CD8-positive, alpha-beta memory T cell (primary cell): ENCODE measurements at places on chromosomes 2 and 18. TPM values are rescaled to one million over a fixed set of nuclear protein-coding genes. Genes with fewer than 3 reads are reported as not detected.

Gene DUSP19
- polyA plus RNA-seq: 0.76 TPM

DNA sequence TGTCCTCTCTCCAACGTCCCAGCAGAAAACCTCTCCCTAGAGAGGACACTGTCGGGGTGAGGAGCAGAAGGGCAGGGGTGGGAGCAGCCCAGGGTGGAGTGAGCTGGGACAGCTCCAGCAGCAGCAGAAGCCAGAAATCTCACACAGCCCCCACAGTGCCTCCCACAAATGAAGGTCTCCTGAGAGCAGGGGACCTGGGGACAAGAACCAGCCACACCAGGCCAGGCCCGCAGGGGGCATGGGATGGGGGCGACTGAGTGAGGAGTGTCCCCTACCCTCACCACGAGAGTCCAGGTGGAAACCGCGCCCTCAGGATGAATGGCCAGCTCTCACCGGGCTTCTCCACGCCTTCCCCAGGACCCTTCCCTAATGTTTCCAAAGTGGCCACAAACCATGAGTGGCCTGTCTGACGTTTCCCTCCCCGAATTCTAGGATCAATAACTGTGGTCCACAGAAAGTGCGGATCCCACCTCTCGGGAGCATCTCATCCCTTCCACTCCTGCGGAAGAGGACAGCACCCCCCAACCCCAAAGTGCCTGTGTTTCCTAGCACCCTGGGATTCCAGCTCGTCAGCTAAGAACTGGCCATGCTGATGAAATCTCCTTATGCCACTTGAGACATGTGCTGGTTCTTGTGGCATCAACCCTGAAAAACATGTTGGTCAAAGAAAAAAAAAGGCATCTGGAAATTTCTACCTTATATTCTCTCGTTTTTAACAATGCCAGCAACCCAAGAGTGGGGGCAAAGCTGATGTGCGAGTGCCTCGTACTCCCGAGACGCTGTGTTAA is 121.1 kb downstream of the HDAC4 start:
- DNase-seq: no peak
- no peak overlapping the region for H3K4me3 ChIP-seq
- peaks cover 24% of the 10 kb centered on the region for H3K4me1 ChIP-seq
- H3K27me3 ChIP-seq: no peaks in the 10 kb centered on the region
- H3K27ac ChIP-seq: peak overlapping the region; percentile 16
- H3K36me3 ChIP-seq: no peaks in the 10 kb centered on the region

GRCh38 chr2:129877289-129877741 is 102.2 kb upstream of the RAB6C start:
- H3K4me1 ChIP-seq: peaks cover 14% of the 10 kb centered on the region
- H3K27ac ChIP-seq: peak overlapping the region; percentile 48
- H3K27me3 ChIP-seq: no peaks in the 10 kb centered on the region

DNA sequence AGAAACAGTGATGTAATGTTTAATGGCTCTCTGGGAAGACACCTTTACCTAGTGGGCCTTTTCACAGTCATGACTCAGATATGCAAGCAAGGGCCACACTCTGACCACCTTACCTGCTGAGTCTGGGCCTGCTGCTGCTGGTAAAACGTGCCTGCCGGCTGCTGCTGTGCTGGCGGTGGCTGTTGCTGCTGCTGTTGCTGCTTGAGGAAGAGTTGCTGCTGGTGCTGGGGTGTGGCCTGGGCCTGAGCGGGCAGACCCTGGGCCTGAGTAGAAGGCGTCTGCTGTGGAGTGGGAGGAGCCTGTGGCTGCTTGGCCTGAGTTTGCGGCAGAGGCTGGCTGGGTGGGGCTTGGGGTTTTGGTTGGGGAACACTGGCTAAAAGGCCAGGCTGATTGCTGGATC is 81.6 kb upstream of the NFU1 start:
- H3K4me3 ChIP-seq: no peak overlapping the region
- H3K36me3 ChIP-seq: peaks cover 75% of the 10 kb centered on the region
- no peak for DNase-seq
- H3K27me3 ChIP-seq: no peaks in the 10 kb centered on the region

DNA sequence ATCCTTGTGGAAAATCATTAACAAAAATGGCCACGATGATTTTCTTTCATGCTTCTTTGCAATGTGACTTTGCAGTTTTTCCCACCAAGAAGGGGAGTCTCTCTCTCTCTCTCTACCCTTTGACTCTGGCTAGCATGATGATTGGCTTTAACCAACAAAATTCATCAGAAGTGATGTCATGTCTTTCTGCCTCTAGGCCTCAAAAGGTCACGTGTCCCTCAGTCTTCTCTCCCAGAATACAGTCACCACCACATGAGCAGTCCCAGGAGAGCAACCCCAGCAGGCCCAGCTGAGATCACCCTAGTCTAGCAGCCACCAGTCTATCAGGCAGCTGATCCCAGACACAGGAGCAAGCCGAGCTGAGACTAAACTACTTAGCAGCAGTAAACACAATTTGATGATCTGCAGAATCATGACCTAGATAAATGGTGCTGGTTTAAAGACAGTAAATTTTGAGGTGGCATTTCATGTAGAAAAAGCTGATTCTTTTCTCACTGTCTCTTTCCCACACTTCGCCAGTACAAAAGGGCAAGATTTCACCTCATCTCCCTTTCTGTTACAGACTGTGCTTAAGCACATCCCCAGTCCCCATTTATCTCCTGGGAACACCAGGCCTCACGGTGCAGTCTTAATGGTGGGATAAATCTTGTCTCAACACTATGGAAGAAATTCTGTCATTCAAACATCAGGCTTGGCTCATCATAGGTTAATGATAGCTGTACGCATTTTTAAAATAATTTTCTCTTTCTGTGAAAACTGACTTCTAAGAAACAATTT is 132.7 kb downstream of the SCG2 start:
- no peaks in the 10 kb centered on the region for H3K27me3 ChIP-seq
- no peaks in the 10 kb centered on the region for H3K4me1 ChIP-seq

Gene TRIM54
- polyA plus RNA-seq: not detected

- H3K4me3 ChIP-seq: no peak overlapping the region
- H3K27ac ChIP-seq: peak overlapping the region; percentile 44
- H3K4me1 ChIP-seq: peaks cover 22% of the 10 kb centered on the region
- no peak for DNase-seq
- H3K36me3 ChIP-seq: peaks cover 5% of the 10 kb centered on the region
- no peaks in the 10 kb centered on the region for H3K27me3 ChIP-seq
Observed at GRCh38 chr2:27390822-27391679, 10.5 kb upstream of the ZNF513 start.

GRCh38 chr2:234873828-234874173 is 78.0 kb upstream of the SH3BP4 start:
- H3K4me1 ChIP-seq: no peaks in the 10 kb centered on the region
- no peak for DNase-seq
- H3K36me3 ChIP-seq: no peaks in the 10 kb centered on the region
- no peaks in the 10 kb centered on the region for H3K27me3 ChIP-seq
- no peak overlapping the region for H3K4me3 ChIP-seq

Gene EML6
- polyA plus RNA-seq: 0.05 TPM

- H3K4me1 ChIP-seq: no peaks in the 10 kb centered on the region
- no peak for DNase-seq
- H3K27me3 ChIP-seq: no peaks in the 10 kb centered on the region
Observed at GRCh38 chr2:21330786-21331391, 207.1 kb downstream of the TDRD15 start.

Gene TUBA3E
- not detected for polyA plus RNA-seq

- no peak for DNase-seq
- no peaks in the 10 kb centered on the region for H3K36me3 ChIP-seq
- H3K4me1 ChIP-seq: no peaks in the 10 kb centered on the region
- H3K27ac ChIP-seq: no peak overlapping the region
- H3K4me3 ChIP-seq: no peak overlapping the region
- peaks cover 4% of the 10 kb centered on the region for H3K27me3 ChIP-seq
Observed at GRCh38 chr2:71602581-71602980, 149.2 kb downstream of the DYSF start.

Gene ASAP2
- not detected for polyA plus RNA-seq

Gene CYS1
- 0.07 TPM for polyA plus RNA-seq

Gene TFPI
- polyA plus RNA-seq: not detected

- peak; percentile 67 for DNase-seq
- peak overlapping the region; percentile 58 for H3K4me3 ChIP-seq
- peak overlapping the region; percentile 87 for H3K27ac ChIP-seq
- peaks cover 20% of the 10 kb centered on the region for H3K4me1 ChIP-seq
- peaks cover 16% of the 10 kb centered on the region for H3K27me3 ChIP-seq
Observed at GRCh38 chr2:221571025-221571550, 1.0 kb downstream of the EPHA4 start.

GRCh38 chr2:238700506-238701340 is 147.2 kb upstream of the TWIST2 start:
- H3K36me3 ChIP-seq: no peaks in the 10 kb centered on the region
- no peaks in the 10 kb centered on the region for H3K27me3 ChIP-seq
- H3K4me3 ChIP-seq: no peak overlapping the region

Gene GCFC2
- 27.3 TPM for polyA plus RNA-seq

- no peaks in the 10 kb centered on the region for H3K36me3 ChIP-seq
- H3K4me1 ChIP-seq: no peaks in the 10 kb centered on the region
- no peak for DNase-seq
Observed at GRCh38 chr2:217722883-217723472, 279.8 kb downstream of the TNS1 start.

Gene ASB1
- polyA plus RNA-seq: 25.9 TPM

GRCh38 chr2:161681046-161681445 is 56.8 kb downstream of the SLC4A10 start:
- no peak overlapping the region for H3K4me3 ChIP-seq
- no peak overlapping the region for H3K27ac ChIP-seq
- H3K36me3 ChIP-seq: no peaks in the 10 kb centered on the region
- no peaks in the 10 kb centered on the region for H3K4me1 ChIP-seq
- no peaks in the 10 kb centered on the region for H3K27me3 ChIP-seq

Gene ALPI
- polyA plus RNA-seq: not detected
